Heart right ventricle (tissue), 16 donors: ENCODE measurements at places on chromosomes 2 and 18.

DNA sequence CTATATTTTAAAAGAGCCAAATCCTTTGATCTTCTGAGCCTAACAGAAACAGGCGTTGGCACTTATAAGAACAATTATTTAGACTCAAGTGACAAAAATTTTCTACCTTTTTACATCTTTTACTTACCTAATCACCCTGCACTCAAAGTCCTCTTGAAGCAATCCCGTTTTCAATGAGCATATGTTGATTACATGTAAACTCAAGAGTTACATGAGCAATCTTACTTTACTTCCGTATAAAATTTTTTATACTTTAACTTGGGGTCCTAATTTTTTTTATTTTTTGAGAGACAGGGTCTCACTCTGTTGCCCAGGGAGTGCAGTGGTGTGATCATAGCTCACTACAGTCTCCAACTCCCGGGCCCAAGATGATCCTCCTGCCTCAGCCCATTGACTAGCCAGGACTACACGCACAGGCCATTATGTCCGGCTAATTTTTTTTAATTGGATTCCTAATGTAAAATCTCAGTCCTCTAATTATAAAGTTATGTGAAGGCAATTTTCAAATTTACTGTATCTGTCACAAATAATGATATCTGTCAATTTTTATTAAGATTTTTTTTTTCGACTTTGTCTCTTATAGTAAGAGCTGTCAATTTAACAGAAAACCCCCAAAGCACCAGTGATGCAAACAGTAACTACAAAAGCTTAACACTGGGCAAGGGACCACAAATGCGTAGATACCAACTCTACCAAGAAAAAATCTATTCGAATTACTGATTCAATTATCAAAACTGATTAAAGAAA, 19.1 kb upstream of the STPG4 start:
- no peak for DNase-seq

DNA sequence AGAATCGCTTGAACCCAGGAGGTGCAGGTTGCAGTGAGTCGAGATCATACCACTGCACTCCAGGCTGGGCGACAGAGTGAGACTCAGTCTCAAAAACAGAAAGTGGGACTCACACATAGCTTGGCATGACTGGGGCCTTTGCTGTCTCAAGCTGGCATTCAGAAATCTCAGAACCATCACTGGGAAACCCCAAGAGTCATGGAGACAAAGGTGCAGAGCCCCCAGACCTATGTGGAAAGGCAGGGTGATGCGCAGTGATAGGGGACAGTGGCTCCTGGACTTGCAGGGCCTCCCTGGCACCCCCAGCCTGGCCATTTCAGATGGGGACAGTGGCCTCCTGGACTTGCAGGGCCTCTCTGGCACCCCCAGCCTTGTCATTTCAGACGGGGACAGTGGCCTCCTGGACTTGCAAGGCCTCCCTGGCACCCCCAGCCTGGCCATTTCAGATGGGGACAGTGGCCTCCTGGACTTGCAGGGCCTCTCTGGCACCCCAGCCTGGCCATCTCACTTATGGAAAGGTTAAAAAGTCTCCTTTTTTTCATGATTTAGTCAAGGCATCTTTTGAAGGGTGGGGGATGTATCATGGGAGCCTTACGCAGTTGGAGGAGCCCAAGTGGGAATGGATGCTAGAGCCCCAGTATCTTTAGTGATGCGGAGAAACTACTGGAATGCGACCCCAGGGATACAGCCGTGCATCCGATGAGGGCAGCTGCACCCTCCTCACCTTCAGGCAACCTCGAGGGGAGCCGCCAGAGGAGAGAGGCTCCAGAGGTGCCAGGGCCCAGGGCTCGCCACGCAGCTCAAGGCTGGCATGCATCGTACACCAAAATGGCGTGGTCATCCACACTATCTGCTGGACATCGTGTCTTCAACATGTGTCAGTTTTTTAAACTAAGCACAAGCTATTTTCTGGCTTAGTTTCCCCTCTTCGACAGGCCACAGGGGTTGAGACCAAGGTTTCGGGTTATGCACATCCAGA, 30.5 kb downstream of the ZNF516 start:
- DNase-seq: no peak

DNA sequence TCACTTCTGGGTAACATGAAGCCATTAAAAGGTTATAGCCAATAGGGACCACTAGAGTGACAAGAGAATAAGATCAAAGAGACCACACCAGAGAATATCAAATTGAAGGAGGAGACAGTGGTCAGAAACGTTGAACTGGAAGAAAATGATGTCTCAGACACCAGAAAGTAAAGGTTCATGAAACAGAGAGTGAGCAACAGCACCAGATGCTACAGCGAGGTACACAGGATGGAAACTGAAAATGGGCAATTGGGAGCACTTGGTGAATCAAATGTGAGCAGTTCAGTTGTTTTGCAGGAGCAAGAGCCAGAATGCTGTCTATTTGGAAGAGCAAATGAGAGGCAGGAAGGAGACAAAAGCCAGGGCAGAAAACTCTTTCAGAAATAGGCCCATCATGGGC, 162.6 kb downstream of the SS18 start:
- no peak for DNase-seq

- DNase-seq: peak; percentile 70
These were observed 3.9 kb upstream of the NPPC start for GRCh38 chr2:231929961-231930592.

GRCh38 chr2:216555274-216555673, 56.6 kb downstream of the RPL37A start:
- DNase-seq: peak; percentile 70

GRCh38 chr18:75041586-75041985, 167.4 kb downstream of the PTGR3 start:
- no peak for DNase-seq

DNA sequence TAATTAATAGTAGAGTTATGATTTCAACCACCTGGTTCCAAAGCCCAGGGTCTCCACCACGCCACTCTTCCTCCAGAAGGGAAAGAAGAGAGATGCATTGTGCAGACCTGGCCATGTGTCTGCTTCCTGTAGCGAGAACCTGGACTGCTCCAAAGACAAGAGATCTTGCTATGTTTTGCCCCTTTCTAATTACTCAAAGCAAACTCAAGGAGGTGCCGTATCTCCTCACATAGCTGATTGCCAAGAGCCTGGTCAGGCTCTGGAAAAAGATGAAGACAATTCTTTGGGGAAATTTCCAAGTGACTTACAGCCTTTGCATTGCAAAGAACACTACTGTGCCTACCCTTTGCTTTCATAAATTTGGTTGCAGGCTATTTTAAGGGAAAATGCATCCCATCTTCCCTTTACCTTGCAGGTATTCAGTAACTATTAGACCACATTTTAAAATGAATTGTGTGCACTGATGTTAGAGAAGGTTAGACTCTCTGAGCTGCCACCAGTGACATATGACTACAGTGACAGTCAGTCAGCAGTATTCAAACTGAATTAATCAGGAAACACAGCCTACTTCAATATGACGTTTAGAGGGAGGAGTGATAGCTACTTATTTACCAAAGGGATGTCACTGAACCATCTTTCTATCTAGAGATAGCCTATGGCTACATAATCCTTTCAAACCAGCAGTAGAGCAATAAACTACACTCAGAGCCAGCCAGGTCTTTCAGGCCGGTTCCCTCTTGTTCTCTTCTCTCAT, 842.1 kb upstream of the FANCL start:
- no peak for DNase-seq

DNA sequence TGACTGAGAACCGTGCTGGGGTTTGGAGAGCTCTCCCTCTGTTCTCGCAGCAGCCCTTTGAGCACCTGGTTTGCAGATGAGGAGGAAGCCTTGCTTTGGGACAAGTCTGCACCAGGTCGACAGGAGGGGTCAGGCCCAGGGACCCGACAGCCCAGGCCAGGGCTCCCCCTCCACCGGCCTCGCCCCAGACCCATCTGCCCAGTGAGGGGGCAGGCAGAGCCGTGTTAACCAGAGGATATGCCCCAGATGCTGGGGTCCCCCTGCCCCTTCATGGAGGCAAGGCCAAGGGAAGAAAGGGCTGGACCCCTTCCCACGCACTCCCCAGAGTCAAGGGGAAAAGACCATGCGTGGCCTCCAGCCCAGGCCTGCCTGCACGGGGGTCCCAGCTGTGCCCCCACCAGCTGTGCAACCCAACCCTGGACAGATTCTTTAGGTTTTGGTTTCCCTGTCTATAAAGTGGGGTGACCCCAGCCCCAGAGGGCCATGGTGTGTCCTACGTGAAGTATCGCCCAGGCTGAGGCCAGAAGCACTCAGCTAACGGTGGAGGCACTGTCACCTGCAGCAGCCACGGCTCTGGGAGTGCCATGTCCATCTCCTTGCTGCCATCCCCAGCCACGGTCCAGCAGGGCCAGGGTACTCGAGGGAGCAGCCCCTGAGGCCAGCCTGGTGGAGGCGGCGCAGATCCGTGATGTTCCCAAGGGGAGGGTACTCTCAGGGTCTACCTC, 4.8 kb upstream of the SNED1 start:
- no peak for DNase-seq

GRCh38 chr2:9805435-9806297, 37.6 kb upstream of the TAF1B start:
- DNase-seq: no peak
